ENCODE measurements at places on chromosomes 1 and 21.

- DNase-seq = no peak
These were observed 273.8 kb upstream of the SNX7 start for GRCh38 chr1:98387701-98388100.

- DNase-seq = no peak
These were observed 37.8 kb downstream of the FRRS1 start for GRCh38 chr1:99728494-99729235.

DNA sequence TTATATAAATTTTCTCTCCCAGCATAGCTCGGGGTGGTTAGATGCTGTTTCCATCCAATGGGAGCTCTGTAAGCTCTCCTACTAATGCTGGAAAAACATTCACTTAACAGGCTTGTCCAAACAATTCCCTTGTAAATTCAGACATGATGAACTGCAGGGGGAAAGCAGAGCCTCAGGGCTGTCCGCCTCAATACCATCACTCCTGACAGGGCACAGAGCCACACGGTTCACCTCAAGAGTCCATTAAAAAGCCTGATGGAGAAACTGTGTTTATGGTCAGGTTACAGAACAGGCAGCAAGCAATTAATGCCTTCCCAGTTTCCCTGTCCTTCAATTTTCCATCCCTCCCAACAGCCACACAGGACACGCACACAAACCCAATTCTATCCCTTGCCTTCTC, 171.0 kb downstream of the BRINP2 start:
- no peak for DNase-seq

- DNase-seq = no peak
These were observed 111.6 kb downstream of the CYYR1 start for GRCh38 chr21:26461500-26461899.

DNA sequence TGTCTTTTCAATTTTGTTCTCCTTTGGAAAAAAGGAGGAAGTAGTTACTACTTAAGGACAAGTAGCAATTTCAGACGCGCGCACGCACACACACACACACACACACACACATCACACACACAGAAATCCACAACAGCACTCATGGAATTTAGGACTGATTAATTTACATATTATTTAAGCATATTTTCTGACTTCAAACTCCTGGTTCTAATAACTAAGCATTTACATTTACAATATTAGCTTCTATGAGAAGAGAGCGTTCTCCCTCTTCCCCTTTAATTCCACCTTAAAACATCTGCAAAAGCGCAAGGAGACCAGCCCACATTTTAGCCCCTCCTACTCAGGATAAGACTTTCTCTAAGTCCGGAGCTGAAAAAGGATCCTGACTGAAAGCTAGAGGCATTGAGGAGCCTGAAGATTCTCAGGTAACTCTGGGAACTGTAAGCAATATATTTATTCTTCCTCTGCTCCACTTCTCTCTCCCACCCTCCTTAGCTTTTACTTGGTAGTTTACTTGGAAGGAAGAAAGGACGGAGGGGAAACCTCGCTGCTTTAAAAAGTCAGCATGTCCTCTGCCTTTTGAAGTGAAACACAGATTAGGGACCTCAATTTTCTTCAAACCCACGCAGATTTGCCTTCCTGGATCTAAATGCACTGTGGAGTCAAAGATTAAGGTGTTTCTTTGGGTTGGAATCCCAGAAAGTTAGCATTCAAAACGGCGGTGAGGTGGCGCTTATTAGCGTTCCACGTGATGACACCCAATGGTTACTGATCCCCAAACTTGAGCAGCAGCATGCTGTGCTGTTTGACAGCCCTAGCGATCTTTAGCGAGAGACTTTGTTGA, at the start of gene PLA2G4A:
Gene PLA2G4A (plus strand): TSS at position 339 of the 844 bp plus-strand sequence. CDS start 25,406 bp downstream, outside the sequence.
- peak; percentile 17 for DNase-seq

DNA sequence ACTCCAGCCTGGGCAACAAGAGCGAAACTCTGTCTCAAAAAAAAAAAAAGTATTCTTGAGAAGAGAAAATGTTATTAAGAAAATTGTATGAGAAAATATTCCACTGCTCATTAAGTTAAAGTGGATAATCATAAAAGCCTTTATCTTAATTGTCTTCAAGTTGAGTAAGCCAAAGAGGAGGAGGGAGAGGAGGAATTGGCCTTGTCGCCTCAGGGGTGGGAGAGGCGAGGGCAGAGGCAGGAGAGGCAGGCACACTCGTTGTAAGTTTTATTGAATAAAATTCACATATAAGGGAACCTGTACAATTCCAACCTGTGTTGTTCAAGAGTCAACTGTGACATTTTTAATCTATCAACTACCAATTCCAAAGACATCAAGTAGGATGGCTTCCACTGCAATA, 820.3 kb downstream of the USP25 start:
- DNase-seq = no peak

GRCh38 chr1:147581459-147581858, 40.2 kb downstream of the BCL9 start:
- no peak for DNase-seq

DNA sequence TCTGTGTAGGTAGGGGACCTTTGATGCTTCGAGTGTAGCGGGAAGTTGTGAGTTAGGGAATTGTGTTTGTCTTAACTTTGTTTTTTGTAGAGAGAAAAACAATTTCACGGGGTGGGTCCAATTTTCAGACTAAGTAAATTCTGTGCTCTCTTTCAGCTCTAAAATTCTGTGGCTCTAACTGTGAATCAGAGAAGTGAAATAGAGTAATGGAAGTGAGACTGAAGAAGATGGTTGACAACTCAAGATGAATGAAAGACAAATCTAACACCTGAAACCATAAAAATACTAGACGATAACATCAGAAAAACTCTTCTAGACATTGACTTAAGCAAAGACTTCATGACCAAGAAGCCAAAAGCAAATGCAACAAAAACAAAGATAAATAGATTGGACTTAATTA, 4.4 kb upstream of the FMO1 start:
- no peak for DNase-seq

GRCh38 chr1:158017800-158018595, 24.6 kb downstream of the KIRREL1 start:
- no peak for DNase-seq

GRCh38 chr1:39933956-39934941, 20.7 kb upstream of the MFSD2A start:
- no peak for DNase-seq

DNA sequence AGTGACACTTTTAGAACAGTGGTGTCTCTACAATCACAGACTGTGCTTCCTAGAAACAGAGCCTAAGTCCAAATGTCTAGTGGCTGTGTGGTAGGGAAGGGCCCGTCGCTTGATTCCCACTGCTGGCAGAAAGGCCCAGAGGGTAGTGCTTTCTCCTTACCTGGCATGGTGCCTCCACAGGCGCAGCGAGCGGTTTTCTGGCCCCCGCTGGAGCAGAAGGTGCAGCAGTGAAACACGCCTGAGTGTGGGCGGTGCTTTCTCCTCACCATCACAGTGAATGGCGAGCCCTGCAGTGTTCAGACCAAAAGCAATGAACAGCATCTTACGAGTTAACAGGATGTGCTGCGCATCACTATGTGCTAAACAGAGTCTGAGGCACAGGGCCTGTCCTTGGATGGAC, 8.3 kb downstream of the TRIM45 start:
- DNase-seq = no peak

- DNase-seq = no peak
These were observed 43.4 kb upstream of the LRRC8C start for GRCh38 chr1:89589515-89589914.

GRCh38 chr1:154733621-154734020, 125.6 kb upstream of the ADAR start:
- no peak for DNase-seq

GRCh38 chr1:31432592-31433395, 19.8 kb downstream of the SERINC2 start:
- DNase-seq = no peak

GRCh38 chr1:12014141-12014991, 4.9 kb upstream of the MIIP start:
- no peak for DNase-seq

GRCh38 chr1:202282596-202283283, 59.0 kb downstream of the UBE2T start:
- DNase-seq = no peak

- no peak for DNase-seq
These were observed 13.5 kb downstream of the TNFRSF1B start for GRCh38 chr1:12180315-12180714.

DNA sequence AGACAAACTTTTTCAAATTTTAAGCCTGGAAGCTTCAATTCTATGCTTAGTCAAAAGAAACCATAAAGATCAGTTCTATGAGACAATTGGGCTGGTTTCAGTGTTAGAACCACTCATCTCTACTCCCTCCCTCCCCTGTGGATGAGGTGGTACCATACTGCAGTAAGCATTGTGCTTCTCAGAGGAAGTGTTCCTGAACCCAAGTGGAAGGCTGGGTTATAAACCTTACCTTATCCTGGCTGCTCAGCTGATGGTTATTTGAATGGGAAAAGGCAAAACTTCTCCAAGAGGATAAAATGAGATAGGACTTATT, 34.1 kb upstream of the RGL1 start:
- DNase-seq = no peak

GRCh38 chr1:29004288-29004687, 89.9 kb downstream of the EPB41 start:
- no peak for DNase-seq

DNA sequence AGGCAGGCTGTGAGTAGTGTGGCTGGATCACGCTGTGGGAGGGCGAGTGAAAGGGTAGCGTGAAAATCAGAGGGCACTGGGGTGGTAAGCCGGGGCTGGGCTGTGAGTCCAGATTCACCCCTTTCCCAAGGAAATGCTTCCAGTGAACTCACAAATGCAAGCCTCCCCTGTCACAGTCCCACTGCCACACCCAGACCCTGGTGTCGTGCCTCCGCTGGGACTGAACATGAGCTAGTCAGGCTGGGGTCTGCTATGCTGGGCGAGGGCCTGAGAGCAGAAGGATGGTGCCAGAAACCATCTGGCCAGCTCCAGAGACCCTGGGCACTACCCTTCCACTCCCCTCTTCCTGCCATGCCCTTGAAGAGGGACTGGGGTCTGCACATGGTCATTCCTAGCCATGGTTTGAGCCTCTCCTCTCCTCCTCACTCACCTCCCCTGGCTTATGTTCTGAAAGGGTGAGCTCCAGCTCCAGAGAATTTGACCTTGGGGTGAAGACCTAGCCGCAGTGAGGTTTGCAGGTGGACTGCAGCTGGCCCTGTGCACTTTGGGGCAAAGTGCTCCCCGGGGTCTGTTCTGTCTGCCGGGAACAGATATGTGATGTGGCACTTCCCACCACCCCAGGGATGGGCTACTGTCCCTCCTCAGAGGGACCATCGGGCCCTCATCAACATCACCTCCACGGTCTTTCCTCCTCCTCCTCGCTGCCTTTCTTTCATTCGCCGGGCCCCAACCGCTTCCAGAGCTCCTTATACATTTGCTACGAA, 365.6 kb downstream of the RPS6KC1 start:
- no peak for DNase-seq

- no peak for DNase-seq
These were observed 24.3 kb downstream of the KIAA1614 start for GRCh38 chr1:180937012-180937372.

- no peak for DNase-seq
These were observed 20.7 kb downstream of the ZNF695 start for GRCh38 chr1:246987083-246987690.

GRCh38 chr1:81885291-81885690, 84.6 kb downstream of the ADGRL2 start:
- DNase-seq = no peak

DNA sequence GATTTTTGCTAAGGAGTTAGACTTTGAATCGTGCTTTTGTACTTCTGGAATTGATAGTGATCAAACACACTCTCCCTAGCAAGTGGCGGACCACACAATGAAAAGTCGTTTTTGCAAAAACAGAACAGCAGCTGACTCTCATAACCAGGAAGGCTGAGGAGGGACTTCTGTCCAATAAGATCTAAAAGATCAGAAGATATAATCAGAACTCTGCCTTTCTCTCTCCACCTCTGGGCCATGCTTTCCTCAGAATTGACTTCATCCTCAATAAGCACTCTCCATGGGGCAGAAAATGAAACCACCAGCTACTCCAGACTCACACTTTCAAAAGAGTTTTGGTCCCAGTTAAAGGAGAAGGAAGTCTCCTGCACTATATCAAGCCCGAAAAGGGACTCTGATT, 55.3 kb upstream of the SAMD13 start:
- DNase-seq = no peak

All from stimulated activated naive CD4-positive, alpha-beta T cell (primary cell).